ENCODE measurements at places on chromosomes 1 and 21. TPM values are rescaled to one million over a fixed set of nuclear protein-coding genes. Genes with fewer than 3 reads are reported as not detected.

DNA sequence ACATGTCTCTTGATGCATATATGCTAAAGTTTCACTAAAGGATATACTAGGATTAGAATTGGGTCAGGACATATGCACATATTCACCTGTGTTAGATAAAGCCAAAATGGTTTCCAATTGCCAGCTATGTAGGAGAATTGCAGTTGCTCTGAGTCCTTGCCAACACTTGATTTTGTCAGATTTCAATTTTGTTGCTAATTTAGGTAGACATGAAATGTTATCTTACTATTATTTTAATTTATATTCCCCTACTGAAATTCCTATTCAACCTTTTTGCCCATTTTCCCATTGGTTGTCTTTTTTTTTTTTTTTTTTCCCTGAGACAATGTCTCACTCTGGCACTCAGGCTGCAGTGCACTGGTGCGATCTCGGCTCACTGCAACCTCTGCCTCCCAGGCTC, 13.4 kb downstream of the HDAC1 start:
- no peak overlapping the region for H3K4me3 ChIP-seq
- no peaks in the 10 kb centered on the region for H3K27me3 ChIP-seq
- no peak overlapping the region for H3K27ac ChIP-seq

DNA sequence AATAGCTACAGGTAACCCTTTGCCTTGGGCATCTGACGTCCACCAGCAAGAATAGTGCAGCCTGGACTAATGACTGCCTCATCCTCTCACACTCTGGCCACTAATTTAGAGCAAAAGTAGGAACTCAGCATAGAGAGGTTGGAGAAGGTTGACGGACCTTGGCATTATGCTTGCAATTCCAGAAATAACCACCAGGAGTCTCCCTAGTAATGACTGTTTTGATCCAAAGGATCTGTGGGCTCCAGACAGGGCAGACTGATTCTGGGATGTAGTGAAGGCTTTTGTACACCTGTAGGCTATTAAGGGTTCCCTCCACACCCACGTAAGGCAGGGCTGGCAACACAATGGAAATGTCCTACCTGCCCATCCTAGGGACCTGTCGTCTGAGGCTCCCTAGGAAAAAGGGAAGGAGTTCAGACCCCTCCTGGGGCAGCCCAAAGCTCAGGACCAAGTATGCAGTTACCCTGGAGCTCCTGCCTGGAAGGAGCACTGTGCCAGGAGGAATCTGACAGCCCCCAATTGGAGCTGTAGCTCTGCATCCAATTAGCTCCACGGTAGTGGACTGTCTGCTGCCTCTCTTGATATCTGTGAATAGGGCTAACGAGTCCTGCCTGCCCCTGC, 91.0 kb upstream of the TMEM51 start:
- no peak overlapping the region for H3K27ac ChIP-seq
- no peak overlapping the region for H3K4me3 ChIP-seq
- no peak for DNase-seq
- no peaks in the 10 kb centered on the region for H3K4me1 ChIP-seq
- H3K27me3 ChIP-seq = no peaks in the 10 kb centered on the region
- H3K36me3 ChIP-seq = no peaks in the 10 kb centered on the region

DNA sequence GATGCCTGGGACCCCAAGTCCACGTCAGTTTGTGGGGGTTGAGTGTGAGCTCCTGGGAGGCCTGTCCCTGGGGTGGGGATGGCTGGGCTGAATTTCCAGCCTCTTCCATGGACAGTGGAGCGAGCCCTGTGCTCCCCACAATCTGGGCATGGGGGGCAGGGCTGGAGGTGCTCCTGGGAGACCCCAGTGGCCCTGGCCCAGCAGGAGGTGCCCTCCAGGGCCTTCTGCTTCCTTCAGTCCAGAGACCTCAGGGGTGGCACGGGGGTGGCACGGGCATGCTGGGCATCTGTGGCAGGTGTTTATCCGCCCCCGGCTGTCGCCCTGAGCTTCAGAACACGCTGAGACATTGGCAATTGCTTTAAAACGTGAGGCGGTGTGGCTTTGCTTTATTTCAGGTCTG, 40.9 kb downstream of the MORN1 start:
- no peak overlapping the region for H3K4me3 ChIP-seq
- no peaks in the 10 kb centered on the region for H3K27me3 ChIP-seq
- no peak for DNase-seq
- H3K36me3 ChIP-seq = no peaks in the 10 kb centered on the region
- no peaks in the 10 kb centered on the region for H3K4me1 ChIP-seq
- H3K27ac ChIP-seq = no peak overlapping the region

DNA sequence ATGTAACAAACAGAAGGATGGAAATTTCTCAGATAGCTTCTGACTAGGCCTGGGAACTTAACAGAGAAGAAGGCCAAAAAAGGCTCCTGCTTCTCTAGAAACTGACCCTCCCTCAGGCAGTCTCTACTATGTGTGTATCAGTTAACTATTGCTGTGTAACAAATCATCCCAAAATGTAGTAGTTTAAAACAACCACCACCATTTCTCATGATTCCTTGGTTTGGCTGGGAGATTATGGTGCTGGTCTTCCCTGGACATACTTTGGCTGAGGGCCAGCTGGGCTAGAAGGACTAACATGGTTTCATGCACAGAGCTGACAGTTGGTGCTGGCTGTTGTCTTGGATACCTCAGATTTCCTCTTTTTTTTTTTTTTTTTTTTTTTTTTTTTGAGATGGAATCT, 26.2 kb upstream of the CNN3 start:
- no peak overlapping the region for H3K4me3 ChIP-seq
- H3K36me3 ChIP-seq = no peaks in the 10 kb centered on the region
- H3K4me1 ChIP-seq = peaks cover 10% of the 10 kb centered on the region
- no peak overlapping the region for H3K27ac ChIP-seq

DNA sequence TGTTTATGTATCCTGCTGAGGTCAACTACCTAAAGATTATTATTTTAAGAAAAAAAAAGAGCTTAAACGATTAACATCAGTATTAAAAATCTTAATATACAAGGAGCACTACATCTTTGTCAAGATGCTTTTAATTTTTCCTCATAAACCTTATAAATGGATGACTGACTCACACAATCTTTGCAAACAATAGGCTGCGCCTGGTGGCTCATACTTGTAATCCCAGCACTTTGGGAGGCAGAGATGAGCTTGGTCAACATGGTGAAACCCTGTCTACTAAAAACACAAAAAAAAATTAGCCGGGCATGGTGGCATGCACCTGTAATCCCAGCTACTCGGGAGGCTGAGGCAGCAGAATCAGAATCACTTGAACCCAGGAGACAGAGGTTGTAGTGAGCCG, 1.7 kb downstream of the KHDC4 start:
- no peak for DNase-seq
- H3K36me3 ChIP-seq = peaks cover 5% of the 10 kb centered on the region
- peak overlapping the region; percentile 59 for H3K4me3 ChIP-seq
- H3K4me1 ChIP-seq = peaks cover 43% of the 10 kb centered on the region

DNA sequence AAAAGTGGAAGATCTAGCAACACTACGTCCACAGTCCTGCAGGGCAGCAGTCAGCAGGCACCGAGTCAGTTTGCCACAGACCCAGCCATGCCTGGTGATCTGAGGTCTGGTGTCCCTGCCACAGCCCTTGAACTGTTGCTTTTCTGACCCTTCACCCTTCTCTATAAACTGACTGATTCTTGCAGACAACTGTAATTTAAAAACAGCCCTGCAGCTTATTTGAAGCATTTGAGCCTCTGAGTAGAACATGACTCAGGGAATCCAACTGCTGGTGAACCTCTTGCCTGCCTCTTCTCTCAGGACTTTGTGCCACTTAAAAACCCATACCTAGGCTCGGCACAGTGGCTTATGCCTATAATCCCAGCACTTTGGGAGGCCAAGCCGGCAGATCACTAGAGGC, 107.2 kb downstream of the EDEM3 start:
- H3K36me3 ChIP-seq = no peaks in the 10 kb centered on the region
- no peaks in the 10 kb centered on the region for H3K27me3 ChIP-seq
- H3K27ac ChIP-seq = no peak overlapping the region
- H3K4me1 ChIP-seq = no peaks in the 10 kb centered on the region

- no peaks in the 10 kb centered on the region for H3K27me3 ChIP-seq
- no peak overlapping the region for H3K4me3 ChIP-seq
- no peaks in the 10 kb centered on the region for H3K4me1 ChIP-seq
- H3K27ac ChIP-seq = no peak overlapping the region
- no peaks in the 10 kb centered on the region for H3K36me3 ChIP-seq
- no peak for DNase-seq
These were observed 115.3 kb downstream of the NTPCR start for GRCh38 chr1:233065685-233066084.

DNA sequence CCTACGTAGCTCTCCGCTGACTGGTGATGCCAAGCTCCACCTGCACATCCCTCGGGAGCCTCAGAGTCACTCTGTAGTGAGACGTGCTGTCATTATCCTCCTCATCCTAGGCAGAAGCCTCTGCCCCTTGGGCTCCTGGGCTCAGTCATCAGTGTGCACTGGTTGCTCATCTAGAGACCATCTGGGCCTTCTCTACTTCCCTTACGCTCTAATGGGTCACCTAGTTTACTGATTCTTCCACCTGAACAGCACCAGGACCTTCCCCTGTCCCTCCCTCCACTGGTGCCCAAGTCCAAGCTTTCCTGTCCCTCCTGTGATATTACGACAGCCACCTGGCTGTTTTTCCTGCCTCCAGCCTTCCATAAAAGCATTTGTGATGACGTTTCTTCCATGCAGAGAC, 136.1 kb upstream of the ERRFI1 start:
- no peak for DNase-seq
- H3K27me3 ChIP-seq = no peaks in the 10 kb centered on the region
- no peaks in the 10 kb centered on the region for H3K36me3 ChIP-seq
- H3K4me1 ChIP-seq = no peaks in the 10 kb centered on the region
- H3K27ac ChIP-seq = no peak overlapping the region

DNA sequence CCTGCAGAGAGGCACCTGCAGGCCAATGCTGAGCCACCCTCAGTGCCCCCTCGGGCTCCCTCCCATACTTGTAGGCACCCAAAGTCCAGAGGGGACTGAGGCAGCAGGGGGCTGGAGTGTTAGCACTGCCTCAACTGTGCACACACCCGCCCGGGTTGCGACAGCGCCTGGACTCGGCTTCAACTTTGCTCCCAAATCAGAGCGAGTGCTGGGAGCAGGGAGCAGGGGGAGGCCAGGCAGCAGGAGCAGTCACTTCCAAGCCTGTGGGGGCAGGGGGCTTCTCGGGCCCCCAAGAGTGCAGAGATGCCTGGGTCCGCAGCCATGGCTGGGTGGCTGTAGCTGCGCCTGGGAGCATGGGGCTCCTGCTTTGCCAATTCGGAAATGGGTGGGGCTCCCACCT, 79.5 kb downstream of the DISP1 start:
- H3K27me3 ChIP-seq = no peaks in the 10 kb centered on the region
- DNase-seq = no peak
- H3K36me3 ChIP-seq = peaks cover 13% of the 10 kb centered on the region

DNA sequence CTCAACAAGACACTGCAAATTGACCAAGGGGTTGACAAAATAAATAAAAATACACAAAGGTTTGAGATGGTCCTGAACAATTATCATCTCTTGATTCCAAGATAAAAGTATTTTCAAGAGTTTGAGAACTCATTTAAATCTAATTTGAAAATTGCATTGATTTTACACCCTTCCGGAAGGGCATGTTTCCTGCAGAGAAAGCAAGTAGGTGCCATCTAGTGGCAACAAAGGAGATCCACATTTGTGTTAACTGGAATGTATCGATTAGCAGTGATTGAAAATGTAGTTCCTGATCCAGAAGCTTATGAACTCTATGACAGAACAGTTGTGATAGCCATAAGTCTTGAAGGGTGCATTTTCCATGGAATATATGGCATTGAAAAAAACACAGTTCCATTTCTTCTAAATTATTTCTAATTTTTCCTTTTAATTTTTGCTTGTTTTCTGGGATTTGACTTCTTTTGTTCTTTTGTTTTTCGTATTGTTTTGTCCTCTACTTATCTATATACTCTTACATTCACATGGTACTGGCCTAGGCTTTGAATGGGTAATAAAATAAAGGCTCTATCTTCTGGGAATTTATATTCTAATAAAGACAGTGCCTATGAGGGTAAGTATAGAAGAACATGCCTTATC, 143.7 kb downstream of the DNM3 start:
- H3K27me3 ChIP-seq = no peaks in the 10 kb centered on the region
- H3K36me3 ChIP-seq = no peaks in the 10 kb centered on the region
- H3K4me1 ChIP-seq = no peaks in the 10 kb centered on the region
- DNase-seq = no peak
- no peak overlapping the region for H3K4me3 ChIP-seq

DNA sequence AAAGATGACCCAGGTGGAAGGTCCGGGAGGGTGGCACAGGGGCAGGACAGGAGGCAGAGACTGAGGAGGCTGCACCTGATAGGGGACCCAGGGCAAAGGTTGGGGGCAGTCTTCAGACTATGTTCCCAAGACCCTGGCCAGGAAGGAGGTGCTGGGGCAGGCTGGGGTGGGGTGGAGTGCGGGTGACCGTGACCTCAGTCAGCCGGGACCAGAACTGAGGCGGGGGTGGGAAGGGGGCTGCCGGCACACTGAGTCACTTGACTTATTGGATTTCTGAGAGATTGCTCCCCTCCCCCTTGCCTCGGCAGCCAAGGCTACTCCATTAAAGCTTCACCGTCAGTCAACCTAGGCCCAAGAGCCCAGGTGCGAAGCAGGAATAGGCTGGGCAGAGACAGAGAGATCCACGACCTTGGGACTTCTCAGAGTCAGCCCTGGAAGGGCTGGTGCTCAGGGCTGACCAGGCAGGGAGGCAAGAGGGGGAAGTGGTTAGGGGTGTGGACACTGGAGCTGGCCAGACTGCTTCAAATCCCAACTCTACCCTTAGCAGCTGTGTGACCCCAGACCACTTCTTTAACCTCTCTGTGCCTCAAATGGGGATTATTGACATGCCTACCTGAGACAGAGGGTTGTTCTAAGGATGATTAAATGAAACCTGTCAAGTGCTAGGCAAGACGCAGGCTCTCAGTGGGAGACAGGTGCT, 47.9 kb upstream of the LAPTM5 start:
- no peaks in the 10 kb centered on the region for H3K36me3 ChIP-seq
- DNase-seq = no peak
- H3K4me3 ChIP-seq = no peak overlapping the region
- H3K4me1 ChIP-seq = peaks cover 21% of the 10 kb centered on the region

The ATP1A2 gene
- total RNA-seq = 173 TPM

The CFH gene
- total RNA-seq = 164 TPM

The KRTAP12-2 gene
- total RNA-seq = not detected

The PPIAL4G gene
- total RNA-seq = not detected

The CFAP141 gene
- not detected for total RNA-seq

The FAM167B gene
- total RNA-seq = 4.8 TPM

The TNFAIP8L2 gene
- total RNA-seq = 12.9 TPM

The SPRR5 gene
- not detected for total RNA-seq

The SELL gene
- total RNA-seq = 3.9 TPM

The DDI2 gene
- total RNA-seq = 46.5 TPM

The MOV10 gene
- 54.2 TPM for total RNA-seq

The PGLYRP3 gene
- total RNA-seq = not detected

All from tibial nerve (tissue), 4 donors.